Stimulated activated CD4-positive, alpha-beta T cell treated with anti-CD3 and anti-CD28 coated beads, Interleukin-12 subunit alpha, Interleukin-12 subunit beta, amount 100 ng/mL, for 24 hours (primary cell): ENCODE measurements at places on chromosomes 7 and 10.

- DNase-seq: no peak
These were observed 1.6 kb upstream of the SAMD9 start for GRCh38 chr7:93119191-93119905.

DNA sequence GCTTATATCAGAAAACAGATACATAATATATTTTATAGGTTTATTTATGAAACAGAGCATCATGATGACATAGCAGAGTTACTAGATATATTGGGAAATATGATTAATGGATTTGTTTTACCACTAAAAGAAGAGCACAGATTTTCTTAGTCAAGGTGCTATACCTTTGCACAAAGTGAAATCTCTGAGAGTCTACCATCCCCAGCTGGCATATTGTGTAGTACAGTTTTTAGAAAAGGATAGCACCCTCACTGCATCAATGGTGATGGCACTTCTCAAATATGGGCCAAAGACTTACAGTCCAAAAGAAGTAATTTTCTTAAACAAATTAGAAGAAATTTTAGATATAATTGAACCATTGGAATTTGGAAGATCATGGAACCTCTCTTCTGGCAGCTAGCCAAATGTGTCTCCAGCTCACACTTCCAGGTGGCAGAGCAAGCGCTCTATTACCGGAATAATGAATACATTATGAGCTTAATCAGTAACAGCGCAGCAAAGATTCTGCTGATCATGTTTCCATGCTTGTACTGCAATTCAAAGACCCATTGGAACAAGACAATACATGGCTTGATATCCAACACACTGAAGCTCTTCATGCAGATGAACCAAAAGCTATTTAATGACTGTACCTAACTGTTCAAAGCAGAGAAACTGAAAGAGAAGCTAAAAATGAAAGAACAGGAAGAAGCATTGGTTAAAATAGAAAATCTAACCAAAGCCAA is 21.9 kb upstream of the CREB3L2 start:
- DNase-seq: no peak

DNA sequence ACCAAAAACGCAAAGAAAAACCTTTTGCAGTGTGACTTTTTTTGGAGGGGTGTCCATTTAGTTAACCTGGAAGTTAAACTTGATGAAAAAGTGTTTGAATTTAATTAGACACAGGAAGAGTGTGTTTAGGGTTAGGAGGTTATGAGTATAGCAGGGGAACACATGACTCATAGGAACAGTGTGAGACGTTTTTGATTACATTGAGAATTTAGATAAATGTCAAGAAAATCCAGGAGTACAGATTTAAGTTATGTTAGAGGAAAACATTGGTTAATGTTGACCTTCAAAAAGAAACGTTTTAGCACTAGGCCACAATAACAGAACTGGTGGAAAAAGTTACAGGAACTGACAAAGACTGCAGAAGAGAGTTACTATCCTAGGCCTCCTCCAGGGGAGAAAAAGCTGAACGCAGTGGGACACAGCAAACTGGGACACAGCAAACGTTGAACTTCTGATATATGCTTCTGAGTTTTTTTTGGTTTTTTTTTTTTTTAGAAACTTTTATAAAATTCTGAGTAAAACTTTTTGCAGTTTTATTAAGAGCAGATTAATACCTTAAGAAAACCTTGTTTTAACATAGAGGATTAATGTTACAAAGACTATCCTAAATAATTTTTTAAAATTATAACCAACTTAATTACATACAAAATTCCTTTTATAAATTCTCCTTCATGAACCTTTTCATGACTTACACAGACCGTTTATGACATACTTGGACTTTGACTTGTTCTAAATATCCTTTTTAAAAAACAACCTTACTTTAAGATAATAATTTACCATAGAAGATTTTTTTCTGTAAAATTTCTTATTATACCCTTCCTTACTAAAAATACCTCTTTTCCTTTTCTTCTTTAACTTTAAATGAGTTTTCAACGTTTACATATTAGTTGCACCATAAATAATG is 22.2 kb downstream of the LANCL2 start:
- no peak for DNase-seq

DNA sequence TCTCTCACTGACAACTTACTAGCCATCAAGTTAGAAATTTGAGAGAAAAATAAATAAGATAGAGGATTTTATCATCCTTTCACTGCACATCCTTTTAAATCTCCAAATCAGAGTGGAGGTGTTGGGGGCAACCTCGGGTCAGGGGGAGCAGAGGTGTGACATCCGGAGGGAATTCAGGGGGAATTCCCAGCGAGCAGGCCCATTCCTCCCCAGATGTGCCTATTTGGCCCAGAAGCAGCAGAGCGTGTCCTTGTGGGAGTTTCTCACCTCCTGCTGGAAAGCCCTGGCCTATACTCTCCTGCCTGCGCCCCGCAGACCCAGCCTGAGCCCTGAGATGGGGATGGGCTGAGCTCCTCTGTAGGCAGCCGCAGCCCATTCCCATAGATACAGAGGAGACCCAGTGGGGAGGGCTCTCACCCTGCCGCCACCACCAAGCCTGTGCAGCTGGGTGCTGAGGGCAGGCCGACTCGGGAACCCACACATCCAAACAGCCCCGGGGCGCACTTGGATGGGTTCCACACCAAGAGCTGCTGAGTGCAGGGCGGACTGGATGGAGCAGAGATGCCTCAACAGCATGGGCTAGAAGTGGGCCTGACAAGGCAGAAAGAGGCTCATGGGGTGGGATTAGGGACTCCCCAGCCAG is 124.5 kb downstream of the CXCL12 start:
- DNase-seq: no peak

DNA sequence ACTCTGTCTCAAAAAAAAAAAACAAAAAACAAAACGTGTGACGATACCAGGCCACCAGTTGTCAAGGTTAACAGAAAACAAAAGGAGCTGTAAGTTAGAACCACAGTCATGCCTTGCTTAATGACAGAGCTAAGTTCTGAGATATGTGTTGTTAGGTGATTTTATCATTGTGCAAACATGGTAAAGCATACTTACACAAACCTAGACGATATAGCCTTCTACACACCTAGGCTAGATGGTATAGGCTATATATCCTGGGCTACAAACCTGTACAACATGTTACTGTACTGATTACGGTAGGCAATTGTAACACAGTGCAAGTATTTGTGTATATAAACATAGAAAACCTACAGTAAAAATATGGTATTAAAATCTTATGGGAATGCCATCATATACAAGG is 564.2 kb downstream of the HTR7 start:
- no peak for DNase-seq

DNA sequence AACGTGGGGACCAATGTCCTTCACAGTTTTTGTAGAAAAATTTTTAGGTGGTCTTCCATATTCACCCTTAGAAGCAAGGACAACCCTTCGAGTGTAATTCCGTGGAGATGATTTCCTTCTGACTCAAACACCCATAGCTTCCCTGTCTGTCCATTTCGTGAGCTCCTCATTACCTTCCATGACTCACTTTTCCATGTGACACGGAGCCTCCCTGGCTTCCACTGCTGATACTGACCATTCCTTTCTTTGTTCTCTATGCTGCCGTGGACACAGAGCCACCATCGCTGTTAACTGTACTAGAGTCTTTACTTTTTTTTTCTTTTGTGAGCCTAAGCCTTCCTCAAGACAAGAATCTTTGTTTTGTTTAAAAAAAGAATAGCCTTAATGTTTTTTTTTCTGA is 12.5 kb upstream of the ARMS2 start:
- DNase-seq: no peak

DNA sequence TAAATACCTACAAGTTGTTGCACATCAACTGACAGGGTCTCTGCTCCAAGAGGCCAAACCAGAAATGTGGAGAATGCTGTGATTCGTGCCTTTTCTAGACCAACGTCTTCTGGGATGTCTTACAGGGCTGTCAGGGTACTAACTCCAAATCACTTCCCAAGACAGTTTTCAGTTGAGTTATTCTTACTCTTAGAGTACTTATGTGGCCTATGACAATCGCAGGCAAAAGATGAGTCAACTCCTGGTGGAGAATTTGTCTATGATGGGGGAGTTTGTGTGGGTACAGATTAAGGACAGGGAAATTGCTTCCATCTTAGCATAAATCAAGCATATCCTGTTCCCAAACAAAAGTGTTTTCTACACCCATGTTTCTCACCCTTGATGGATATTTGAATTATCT is 734.8 kb downstream of the TNS3 start:
- DNase-seq: no peak

GRCh38 chr10:29689001-29689400 is 54.2 kb upstream of the SVIL start:
- DNase-seq: no peak

- DNase-seq: no peak
These were observed 97.3 kb upstream of the SFMBT2 start for GRCh38 chr10:7507887-7508726.

DNA sequence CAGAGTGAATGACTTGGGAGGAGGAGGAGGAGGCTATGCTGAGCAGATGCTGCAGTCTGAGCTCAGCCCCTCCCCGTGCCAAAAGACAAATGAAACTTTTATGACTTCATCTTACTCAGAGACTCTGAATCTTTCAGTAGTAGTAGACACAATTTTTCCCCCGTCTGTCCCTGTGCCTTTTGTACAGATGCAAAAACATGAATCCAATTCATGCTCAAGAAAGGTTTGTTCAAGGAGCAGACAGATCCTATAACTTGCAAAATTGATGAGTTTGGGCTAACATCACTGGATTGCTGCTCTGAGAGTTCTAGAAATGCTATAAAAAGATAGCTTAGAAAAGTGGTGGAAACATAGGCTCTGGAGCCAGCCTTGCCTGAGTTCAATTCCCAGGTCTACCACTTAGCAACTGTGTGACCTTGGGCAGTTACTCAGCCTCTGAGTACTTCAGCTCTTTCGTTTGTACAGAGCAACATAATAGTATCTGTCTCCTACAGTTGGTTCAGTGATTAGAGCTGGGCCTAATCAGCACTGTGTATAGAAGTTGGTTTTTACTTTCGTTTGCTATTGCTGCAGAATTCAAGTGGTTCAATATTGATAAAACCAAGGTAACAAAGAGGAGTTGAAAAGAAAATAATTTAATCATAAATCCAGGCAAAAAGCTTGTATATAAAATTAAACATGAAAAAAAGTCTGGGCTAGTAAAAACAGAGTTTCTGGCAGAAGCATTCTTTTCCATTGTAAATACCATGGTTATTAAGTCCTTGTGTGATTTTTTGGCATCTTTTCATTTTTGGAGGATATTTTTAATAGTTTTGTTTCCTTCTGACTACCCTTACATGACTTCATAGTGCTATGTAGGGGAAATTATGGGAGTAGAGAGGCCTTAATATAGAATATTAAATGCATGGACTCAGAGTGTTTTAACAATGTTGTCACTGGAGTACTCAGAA is 174.2 kb upstream of the ZNF32 start:
- no peak for DNase-seq

GRCh38 chr7:79548727-79549126 is 95.3 kb upstream of the MAGI2 start:
- no peak for DNase-seq

DNA sequence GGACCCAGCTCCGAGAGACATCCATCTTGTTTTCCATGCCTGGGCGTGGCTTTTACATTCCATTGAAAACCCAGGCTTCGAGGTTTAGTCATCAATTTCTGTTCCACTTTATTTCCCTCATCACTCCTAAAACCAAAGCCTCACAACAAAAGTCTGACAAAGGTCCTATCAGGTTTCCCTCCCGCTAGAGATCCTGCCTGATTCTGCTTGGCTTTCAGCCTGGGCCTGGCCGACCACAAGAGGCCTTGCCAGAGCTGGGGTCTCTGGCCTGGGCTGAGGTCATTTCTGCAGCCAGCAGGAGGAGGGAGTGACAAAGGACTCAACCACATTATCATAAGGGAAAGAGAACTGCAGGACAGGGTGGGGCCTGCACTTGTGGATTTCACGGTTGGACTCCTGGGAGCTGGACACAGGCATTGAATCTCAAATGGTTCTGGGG is 167.0 kb downstream of the FANK1 start:
- no peak for DNase-seq

- DNase-seq: no peak
These were observed 91.0 kb downstream of the ELFN1 start for GRCh38 chr7:1761097-1761496.

- DNase-seq: no peak
These were observed 1163.4 kb upstream of the AUTS2 start for GRCh38 chr7:68434857-68435256.

GRCh38 chr7:158512042-158512441 is 75.6 kb downstream of the PTPRN2 start:
- no peak for DNase-seq

GRCh38 chr10:28236591-28236990 is 66.3 kb downstream of the MPP7 start:
- DNase-seq: no peak
